ENCODE measurements at places on chromosomes 13 and 19. TPM values are rescaled to one million over a fixed set of nuclear protein-coding genes. Genes with fewer than 3 reads are reported as not detected.

B3GLCT gene
- total RNA-seq, result 10.9 TPM

RNF17 gene
- not detected for total RNA-seq

OVOL3 gene
- total RNA-seq, result not detected

PRKD2 gene
- total RNA-seq, result 18.0 TPM

FFAR2 gene
- total RNA-seq, result not detected

KLK15 gene
- total RNA-seq, result not detected

NLRP7 gene
- not detected for total RNA-seq

NXNL1 gene
- not detected for total RNA-seq

ACP5 gene
- 10.4 TPM for total RNA-seq

TRPM4 gene
- 5.0 TPM for total RNA-seq

NALCN gene
- total RNA-seq, result 0.27 TPM

LILRA1 gene
- not detected for total RNA-seq

DKKL1 gene
- 0.08 TPM for total RNA-seq

RTBDN gene
- not detected for total RNA-seq

C5AR2 gene
- total RNA-seq, result not detected

GIPC3 gene
- not detected for total RNA-seq

EBI3 gene
- total RNA-seq, result 1.2 TPM

LAIR1 gene
- 0.46 TPM for total RNA-seq

ZFP36 gene
- total RNA-seq, result 4.0 TPM

ZNF730 gene
- total RNA-seq, result 2.0 TPM

HSD17B14 gene
- not detected for total RNA-seq

HIF3A gene
- not detected for total RNA-seq

OR10H1 gene
- total RNA-seq, result not detected

ZNF534 gene
- not detected for total RNA-seq

ZNF285 gene
- total RNA-seq, result 0.31 TPM
